A673 (cell line): ENCODE measurements at places on chromosomes 3 and 15.
A peak's percentile ranks its signal among the peaks of the same experiment; 100 is the strongest.

- DNase-seq: peak; percentile 4
These were observed 441.2 kb downstream of the FHIT start for GRCh38 chr3:60809857-60810610.

DNA sequence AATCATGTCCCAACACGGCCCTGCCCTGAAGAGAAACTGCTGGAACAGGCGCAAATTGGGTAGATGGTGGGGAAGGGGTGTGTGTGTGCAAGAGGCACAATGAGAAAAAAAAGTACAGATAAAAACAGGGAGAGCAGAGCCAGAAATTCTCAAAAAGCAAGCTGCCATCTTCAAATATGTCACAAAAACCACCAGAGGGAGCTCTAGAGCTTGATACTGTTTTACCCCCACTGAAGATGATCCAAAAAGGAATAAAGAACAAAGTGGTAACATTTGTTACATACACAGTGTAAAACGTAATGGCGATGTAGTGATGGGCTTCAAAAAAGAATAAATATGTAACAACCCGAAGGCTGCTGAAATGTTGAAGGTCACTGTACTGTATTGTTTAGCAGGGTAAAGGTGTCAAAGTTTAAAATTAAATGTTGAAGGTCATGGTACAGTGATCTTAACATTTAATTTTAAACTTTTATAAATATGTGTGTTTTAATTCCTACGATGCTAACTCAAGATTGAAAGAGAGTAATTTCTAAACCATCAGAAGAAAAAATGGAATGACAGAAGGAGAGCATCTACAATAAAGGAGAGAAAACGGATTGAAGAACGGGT is 6.0 kb downstream of the SNRPA1 start:
- DNase-seq: peak; percentile 73

DNA sequence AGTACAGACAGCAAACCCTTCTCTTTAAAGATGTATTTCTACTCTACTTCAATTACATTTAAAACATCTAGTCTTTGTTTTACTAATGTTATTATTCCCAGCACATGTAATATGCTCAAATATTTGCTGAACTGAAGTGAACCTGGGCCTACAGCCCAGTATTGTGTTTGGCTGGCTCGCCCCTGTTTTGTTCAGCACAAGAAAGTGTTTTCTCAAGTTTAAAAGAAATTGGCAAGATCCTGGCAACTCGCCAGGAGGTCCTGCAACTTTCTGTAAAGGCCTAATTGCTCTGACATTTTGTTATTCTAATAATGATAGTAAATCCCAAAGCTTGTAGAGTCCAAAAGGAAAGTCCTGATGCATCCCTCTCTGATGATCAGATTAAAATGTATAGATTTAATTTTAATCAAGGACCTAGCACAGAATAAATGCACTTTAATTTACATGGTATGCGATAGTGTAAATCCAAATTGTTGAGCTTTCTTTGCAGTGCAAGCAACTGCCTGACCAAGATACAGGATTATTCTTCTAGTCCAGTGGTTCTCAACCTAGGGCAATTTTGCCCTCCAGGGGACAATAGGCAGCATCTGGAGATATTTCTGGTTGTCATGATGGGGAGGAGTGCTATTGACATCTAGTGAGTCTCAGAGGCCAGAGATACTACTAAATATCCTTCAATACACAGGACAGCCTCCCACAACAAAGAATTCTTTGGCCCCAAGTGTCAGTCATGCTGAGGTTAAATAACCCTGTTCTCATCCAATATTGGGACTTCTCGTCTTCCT is 35.7 kb upstream of the TMOD3 start:
- DNase-seq: peak; percentile 31

- DNase-seq: no peak
These were observed 4.4 kb downstream of the CLK3 start for GRCh38 chr15:74619916-74620635.

DNA sequence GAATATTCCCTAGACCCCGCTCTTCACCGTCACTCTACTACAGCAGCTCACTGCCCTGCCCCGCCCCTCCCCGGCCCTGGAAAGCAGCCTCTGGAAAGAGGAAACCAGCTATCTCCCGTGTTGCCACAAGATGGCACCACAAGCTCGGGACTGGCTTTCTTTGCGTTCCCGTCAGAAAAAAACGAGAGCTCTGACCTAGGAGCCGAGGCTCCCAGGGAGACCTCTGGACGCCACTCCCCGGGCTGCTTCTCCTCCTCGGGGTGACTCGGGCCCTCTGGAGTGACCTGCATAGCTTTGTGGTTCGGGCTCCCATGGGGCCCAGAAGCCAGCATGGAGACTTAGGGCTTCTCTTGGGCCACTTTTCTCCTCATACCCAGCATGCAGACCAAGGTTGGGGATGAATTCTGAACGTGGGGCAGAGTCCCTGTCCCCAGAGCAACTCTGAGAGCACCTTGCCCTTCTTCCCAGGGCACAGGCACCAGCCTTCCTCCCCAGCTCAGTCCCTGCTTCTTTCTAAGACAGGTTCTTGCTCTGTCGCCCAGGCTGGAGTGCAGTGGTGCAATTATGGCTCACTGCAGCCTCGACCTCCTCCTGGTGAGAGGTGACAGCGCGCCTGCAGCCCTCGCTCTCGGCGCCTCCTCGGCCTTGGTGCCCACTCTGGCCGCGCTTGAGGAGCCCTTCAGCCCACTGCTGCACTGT is 19.0 kb downstream of the STOML1 start:
- DNase-seq: peak; percentile 91

GRCh38 chr3:149487598-149488197 is 13.2 kb downstream of the TM4SF4 start:
- DNase-seq: peak; percentile 59

DNA sequence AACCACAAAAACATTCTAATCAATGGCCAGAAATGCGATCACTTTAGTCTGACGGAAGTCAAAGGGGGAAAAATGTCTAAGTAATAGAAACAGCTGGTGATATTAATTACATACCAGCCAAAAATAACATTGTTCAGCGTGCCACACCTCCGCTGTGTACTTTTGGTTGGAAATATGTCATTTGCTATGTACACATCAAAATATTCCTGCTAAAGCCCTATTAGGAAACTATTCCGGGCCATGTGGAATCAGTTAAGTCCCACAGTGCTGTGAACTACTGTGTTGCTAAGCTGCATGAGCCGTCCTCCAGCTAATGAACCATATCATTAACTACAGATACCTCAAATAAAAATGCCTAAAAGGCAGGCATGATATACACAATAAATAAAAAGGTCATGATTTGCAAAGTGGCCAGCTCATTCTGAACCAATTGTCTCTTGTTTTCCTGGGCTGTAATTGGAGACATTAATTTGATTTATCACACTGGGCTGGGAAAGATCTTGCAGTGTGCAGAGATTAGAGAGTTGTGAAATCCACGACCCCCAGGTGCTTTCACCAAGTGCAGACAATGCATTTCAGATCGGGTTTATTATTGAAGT is 200.5 kb upstream of the LRTM1 start:
- DNase-seq: peak; percentile 1

DNA sequence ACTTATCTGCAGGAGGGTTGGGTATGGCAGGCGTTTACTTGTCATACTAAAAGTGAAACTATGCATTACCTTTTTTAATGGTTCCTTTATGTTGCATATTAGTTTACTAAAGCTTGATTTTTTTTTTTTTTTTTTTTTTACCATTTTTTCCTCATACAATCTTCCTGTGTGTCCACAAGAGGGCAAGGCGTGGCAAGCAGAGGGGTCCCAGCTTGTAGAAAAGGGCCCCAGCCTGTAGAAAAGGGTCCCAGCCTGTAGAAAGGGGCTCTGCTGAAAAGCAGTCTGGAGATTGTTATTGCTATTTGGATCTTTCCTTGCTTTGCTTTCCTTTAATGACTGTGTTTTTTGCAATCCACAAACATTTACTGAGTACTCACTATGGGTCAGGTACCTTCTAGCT is 21.9 kb downstream of the MKRN2 start:
- no peak for DNase-seq

DNA sequence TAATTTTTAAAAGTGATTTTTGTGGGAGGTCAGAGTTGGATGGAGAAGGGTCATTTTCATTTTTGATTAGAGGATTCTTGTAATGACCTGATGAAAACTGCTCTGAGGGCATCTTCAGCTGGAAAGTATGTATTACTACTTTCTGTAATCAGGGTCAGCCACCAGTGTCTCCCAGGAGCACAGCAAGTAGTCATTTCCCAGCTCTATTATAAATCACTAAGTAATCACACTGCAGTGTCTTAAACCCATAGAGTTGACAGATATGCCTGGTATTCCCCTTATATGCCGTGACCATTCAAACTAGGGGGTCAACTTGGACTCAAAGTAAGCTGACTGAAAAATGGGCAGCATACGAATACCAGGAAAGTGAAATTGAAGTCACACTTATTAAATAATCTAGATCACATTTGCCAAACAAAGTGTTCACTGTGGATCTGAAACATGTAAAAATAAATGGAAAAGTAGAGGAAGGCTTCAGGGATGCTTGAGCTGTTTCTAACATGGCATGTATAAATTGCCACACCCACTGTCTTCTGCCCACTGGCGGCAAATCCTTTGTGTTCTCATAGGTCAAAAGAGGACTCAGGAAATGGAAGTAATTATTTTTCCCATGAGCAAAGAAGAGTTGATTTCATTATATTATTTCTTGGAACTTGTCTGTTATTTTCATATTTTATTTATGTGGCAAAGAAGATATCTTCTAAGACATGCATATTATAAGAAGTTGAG is 105.7 kb downstream of the MBNL1 start:
- peak; percentile 56 for DNase-seq

GRCh38 chr3:123552095-123552714 is 32.6 kb downstream of the HACD2 start:
- DNase-seq: peak; percentile 38

GRCh38 chr15:51198701-51199232 is 104.1 kb upstream of the TNFAIP8L3 start:
- DNase-seq: no peak

GRCh38 chr3:129004639-129005295 is 3.7 kb downstream of the EFCC1 start:
- no peak for DNase-seq

GRCh38 chr3:36729204-36730056 is 34.9 kb downstream of the DCLK3 start:
- DNase-seq: peak; percentile 69

GRCh38 chr3:145197821-145198220 is 963.2 kb downstream of the PLOD2 start:
- DNase-seq: no peak

GRCh38 chr3:50580683-50581458 is 11.5 kb downstream of the HEMK1 start:
- DNase-seq: no peak

DNA sequence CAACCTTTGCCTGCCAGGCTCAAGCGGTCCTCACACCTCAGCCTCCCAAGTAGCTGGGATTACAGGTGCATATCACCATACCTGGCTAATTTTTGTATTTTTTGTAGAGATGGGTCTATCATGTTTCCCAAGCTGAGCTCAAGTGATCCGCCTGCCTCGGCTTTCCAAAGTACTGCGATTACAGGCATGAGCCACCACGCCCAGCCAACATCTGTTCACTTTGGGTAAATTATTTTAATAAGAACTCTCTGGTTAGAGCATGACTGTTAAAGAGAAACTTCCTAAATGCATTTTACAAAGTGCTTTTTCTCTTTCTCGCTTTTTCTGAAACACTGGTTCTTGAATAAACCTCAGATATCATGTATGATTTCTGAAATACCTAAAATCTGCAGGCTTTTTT is 172.5 kb downstream of the PTPRG start:
- no peak for DNase-seq

- no peak for DNase-seq
These were observed 103.2 kb downstream of the RYK start for GRCh38 chr3:134147411-134147810.

DNA sequence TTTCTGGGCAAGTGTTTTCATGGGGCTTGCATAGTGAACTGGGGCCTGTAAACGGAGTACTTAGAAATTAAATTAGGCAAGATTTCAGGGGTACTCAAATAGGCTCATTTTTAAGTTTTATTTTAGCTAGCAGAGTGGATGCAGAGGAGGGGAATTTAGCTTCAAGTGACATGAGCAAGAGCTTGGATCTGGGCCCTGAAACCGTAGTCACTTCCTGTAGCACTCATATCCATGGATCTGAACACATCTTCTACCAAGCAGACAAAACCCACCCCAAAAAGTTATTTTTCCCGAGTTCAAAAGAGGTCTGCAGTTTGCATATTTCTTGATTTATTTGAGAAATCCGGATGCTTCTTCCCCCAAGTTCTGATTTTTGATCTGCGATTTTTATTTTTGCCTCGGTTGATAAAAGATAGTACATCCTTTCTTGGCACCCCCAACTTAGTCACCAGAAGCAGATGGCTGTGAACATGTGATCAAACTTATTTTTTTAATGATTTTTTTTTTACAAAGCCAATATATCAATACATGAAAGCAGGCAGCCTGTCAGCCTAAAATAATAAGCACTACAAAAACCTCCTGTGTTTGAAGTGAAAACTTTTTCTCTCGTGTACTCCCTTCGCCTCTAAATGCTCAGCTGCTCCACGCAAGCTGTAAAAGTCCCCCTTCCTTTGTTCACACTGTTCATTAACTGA is 36.6 kb upstream of the STT3B start:
- no peak for DNase-seq

DNA sequence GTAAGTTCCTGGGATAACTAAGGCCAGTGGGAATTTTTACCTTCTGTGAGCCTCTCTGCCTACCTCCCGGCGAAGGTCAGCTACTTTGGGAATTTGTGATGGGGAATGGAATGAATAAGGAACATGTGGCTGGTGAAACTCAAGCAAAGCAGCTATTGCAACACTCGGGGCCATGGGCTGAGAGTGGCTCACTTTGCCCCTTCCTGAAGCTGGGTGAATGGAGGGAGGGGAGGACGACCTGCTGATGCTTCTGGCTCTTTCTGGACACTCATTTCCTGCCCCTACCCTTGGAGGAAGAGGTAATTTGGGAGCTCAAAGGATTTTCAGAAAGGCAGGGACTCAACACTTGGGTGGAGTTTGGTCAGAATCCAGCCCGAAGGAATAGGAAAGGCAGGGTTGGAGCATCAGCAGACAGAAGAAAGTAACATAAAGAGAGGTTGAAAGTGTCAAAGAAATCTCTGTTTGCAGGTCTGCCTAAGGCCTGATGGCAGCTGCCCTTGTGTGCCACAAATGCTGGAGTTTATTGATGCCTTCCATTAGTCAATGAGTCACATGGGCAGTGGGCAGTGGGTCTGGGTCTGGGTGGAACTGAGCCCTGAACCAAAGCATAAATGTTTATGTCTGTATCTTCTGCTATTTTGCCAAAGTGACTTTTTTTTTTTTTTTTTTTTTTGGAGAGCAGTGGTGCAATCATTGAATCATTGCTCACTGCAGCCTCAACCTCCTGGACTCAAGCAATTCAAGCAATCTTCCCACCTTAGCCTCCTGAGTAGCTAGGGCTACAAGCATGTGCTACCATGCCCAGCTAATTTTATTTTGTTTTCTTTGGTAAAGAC is 12.4 kb downstream of the LAMP3 start:
- peak; percentile 11 for DNase-seq
